ENCODE measurements at places on chromosomes 1 and 21.

DNA sequence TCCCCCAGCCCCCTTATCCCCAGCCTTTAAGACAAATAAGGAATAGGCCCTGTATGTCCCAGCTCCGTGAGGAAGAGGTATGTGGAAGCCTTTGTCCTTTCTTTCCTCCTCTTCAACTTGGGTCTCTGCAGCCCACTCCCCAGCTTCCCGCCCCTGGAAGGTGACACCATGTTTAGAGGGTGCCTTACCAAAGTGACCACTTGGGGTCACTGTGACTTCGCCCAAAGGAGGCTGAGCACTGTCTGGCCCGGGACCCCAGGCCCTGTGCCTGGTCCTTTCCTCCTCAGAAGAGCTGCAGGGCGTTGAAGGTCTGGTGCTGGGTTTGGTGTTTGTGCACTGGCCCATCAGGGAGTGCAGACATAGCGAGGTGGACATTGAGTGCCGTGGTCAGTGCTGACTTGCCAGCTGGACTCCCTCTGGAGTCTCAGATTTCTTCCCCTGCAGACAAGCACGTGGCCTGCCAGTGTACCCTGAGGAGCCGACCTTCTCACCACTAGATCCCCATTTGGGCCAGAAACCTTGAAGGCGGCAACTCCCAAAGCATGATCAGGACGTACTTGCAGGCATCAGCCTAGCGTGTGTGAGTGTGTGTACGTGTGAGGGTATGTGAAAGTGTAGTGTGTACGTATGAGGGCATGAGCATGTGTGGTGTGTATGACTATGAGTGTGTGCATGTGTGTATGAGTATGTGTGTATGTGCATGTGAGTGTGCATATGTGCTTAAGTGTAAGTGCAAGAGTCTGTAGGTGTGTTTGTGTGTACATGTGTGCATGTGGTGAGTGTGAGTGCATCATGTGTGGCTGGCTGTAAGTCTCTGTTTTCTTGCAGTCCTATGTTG is 181.4 kb upstream of the KIAA0040 start:
- H3K27me3 ChIP-seq = peaks cover 10% of the 10 kb centered on the region
- H3K4me3 ChIP-seq = no peak overlapping the region
- no peak for DNase-seq
- no peak overlapping the region for H3K27ac ChIP-seq

DNA sequence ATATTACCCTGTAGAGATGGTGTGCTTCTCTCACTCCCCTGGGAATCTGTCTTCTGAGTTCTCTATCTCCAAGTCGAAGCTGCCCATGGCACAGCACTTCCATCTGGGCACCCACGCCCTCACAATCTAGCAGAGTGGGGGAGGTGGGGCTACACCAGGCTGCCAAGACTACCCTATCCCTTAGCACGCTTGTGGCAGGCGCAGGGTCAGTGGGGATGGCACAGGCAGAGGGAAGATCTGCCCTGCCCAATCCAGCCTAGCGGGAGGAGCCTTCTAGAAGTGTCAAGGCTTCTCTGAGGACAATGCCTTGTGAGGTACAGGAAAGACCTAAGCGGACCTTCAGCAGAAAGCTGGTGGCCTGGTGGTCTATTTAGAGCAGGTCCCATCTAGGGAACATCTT is 49.1 kb downstream of the DMAP1 start:
- H3K36me3 ChIP-seq = peaks cover 2% of the 10 kb centered on the region
- H3K4me3 ChIP-seq = no peak overlapping the region
- no peaks in the 10 kb centered on the region for H3K27me3 ChIP-seq
- H3K27ac ChIP-seq = no peak overlapping the region
- peaks cover 34% of the 10 kb centered on the region for H3K4me1 ChIP-seq

DNA sequence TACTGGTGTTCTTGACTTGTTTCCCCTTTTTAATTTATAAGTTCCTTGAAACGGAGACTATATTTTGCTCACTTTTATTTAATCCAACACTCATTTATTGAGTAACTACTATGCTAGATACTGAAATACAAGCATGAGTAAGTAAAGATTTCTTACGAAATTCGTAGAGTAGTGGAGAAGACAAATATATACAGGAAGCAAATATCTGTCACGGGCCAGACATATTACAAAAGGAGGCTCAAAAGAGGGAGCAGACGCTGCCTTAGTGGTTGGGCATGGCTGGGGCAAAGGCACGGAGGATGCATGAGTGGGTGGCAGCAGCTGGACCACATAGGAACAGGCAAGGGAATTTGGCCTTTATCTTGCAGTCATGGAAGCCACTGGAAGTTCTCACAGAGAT is 6.8 kb downstream of the NCF2 start:
- H3K27ac ChIP-seq = no peak overlapping the region
- peaks cover 4% of the 10 kb centered on the region for H3K36me3 ChIP-seq
- no peak overlapping the region for H3K4me3 ChIP-seq

DNA sequence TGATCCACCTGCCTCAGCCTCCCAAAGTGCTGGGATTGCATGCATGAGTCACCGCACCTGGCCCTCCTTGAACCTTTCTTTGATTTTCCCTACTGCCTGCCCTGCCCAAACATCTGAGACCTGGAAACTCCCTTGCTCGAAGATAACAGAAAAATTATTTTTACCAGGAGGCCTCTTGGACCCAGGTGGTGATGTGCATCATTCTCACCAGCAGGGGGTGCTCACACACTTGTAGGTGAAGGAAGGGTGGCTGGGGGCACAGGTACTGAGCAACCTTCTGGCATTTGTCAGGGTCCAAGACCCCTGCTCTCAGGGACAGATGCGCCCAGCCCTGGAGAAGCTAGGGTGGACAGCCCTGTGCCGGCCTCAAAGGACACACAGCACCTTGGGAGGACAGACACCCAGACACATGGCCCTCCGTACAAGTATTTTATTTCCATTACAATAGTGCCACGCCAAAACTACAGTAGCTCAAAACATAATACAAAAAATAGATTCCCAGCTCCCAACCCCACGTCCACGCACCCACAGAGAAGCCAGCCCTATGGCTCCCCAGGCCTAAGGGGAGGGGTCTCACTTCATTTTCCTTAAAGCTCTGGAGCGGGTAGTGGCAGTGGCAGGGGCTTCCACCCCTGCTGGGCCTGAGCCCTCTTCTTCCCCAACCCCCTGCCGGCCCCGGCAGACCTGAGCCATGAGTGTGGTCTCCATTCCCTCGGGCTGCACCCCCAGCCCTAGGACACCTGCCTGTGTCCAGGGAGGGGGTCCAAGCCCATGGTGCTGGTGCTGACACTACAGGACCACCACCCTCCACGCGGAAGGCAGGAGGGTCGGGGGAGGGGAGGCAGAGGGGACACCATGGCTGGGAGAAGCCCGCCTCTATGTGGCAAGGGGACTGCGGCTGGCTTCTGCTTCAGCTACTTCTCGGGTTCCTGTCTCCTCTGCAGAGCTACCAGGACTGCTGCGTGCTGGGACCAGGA is 40.4 kb upstream of the EIF4G3 start:
- no peak overlapping the region for H3K27ac ChIP-seq
- peak; percentile 51 for DNase-seq
- H3K27me3 ChIP-seq = no peaks in the 10 kb centered on the region
- no peaks in the 10 kb centered on the region for H3K4me1 ChIP-seq
- no peak overlapping the region for H3K4me3 ChIP-seq

DNA sequence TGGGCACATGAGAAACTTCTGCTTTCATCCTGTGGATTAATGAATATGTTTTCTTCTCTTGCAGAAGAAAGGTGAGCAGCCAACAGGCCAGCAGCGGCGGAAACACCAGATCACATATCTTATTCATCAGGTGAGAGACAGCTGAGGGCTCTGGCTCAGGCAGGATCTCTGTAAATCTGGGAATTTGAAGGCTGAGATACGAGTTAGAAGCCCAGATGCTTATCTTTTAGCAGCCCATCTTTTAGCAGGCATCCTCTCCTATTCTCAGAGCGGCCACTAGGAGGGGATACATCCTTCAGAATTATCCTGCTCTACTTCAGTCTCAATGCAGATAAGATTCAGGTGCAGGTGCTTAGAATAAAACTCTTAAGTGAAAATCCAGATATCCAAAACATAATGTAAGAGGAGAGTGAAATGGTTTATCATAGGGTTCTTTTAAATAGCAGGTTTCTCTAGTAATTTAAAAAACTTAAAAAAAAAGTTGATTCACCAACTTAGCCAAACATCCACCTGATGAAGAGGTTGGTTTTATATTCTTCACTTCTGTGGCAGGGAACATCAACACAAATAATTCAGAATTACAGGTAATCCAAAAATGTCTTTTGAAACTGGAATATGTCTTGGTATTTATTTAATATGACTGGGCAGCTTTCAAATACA is 19.3 kb downstream of the SH2D2A start:
- H3K4me1 ChIP-seq = peaks cover 27% of the 10 kb centered on the region
- H3K36me3 ChIP-seq = peaks cover 45% of the 10 kb centered on the region
- H3K27ac ChIP-seq = no peak overlapping the region
- no peak overlapping the region for H3K4me3 ChIP-seq
- H3K27me3 ChIP-seq = no peaks in the 10 kb centered on the region

DNA sequence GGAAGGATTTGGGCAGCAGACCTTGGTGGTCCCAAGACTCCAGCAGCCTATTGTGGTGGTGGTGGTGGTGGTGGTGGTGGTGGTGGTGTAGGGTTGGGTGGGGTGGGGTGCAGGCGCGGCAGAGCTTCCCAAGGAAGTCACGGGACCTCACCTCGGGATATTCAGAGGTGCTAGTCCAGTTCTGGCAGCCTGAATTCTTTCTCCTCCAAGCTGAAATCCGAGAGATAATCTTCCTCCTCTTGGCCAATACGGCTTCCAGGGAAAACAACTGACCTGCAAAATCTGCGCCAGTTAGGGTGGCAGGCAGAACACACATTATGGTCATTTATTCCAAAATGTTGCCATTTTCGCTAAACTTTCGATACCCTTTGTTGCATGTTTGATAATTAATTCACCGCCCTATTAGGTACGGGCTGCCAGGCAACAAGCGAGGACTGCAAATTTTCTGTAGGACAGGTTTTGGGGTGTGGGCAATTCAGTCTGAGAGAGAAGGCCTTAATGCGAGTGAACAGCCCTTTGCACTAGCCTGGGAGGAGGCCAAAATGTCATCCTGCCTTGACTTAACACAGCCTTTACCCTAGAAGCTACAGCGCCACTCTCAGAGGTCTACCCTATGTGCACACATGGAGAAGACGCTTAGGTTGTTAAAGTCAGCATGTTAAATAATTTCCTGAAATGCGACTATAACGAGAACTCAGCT is 33.2 kb upstream of the BSDC1 start:
- no peaks in the 10 kb centered on the region for H3K4me1 ChIP-seq
- no peak overlapping the region for H3K4me3 ChIP-seq
- H3K27ac ChIP-seq = no peak overlapping the region
- H3K36me3 ChIP-seq = no peaks in the 10 kb centered on the region

- no peaks in the 10 kb centered on the region for H3K27me3 ChIP-seq
- H3K36me3 ChIP-seq = peaks cover 59% of the 10 kb centered on the region
- peak; percentile 99 for DNase-seq
- peak within 1 kb of the TSS; percentile 97 for H3K4me3 ChIP-seq
Measured at GRCh38 chr1:154220071-154220969, at the start of gene UBAP2L. Gene UBAP2L (plus strand): TSS chr1:154220955. CDS start chr1:154225124, 4,169 bp downstream.

- no peaks in the 10 kb centered on the region for H3K4me1 ChIP-seq
- peaks cover 22% of the 10 kb centered on the region for H3K27me3 ChIP-seq
- H3K36me3 ChIP-seq = no peaks in the 10 kb centered on the region
- no peak for DNase-seq
- no peak overlapping the region for H3K27ac ChIP-seq
Measured at GRCh38 chr1:201094832-201095231, 17.4 kb downstream of the CACNA1S start.

GRCh38 chr1:11407301-11407994 is 71.5 kb upstream of the DISP3 start:
- H3K27me3 ChIP-seq = peaks cover 6% of the 10 kb centered on the region
- peak; percentile 15 for DNase-seq
- peak overlapping the region; percentile 48 for H3K4me3 ChIP-seq
- peak overlapping the region; percentile 67 for H3K27ac ChIP-seq
- H3K4me1 ChIP-seq = peaks cover 23% of the 10 kb centered on the region

- DNase-seq = no peak
- H3K4me1 ChIP-seq = no peaks in the 10 kb centered on the region
- H3K27ac ChIP-seq = no peak overlapping the region
- H3K4me3 ChIP-seq = no peak overlapping the region
Measured at GRCh38 chr1:56222914-56223540, 356.3 kb downstream of the PLPP3 start.

- DNase-seq = no peak
- no peaks in the 10 kb centered on the region for H3K36me3 ChIP-seq
- no peaks in the 10 kb centered on the region for H3K4me1 ChIP-seq
- no peak overlapping the region for H3K4me3 ChIP-seq
Measured at GRCh38 chr1:103461161-103462105, 64.1 kb upstream of the RNPC3 start.

- H3K27ac ChIP-seq = no peak overlapping the region
- no peaks in the 10 kb centered on the region for H3K27me3 ChIP-seq
- no peaks in the 10 kb centered on the region for H3K36me3 ChIP-seq
Measured at GRCh38 chr1:74834261-74834660, 101.3 kb downstream of the TYW3 start.

DNA sequence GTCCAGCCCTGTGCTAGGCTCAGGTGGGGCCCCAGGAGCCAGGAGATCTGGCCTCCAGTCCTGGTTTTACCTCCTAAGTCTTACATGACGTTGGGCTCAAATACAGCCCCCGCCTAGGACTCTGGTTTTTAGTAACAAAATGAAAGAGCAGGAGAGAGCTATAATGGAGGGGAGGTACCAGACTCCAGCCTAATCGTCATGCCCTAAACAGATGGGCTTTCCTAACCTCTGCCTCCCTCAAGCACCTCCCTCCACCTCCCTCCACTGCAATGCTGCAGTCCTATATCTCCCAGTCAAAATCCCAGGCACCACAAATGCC is 28.6 kb downstream of the TTC39A start:
- H3K27ac ChIP-seq = no peak overlapping the region
- H3K4me3 ChIP-seq = no peak overlapping the region
- H3K27me3 ChIP-seq = no peaks in the 10 kb centered on the region
- no peak for DNase-seq
- H3K4me1 ChIP-seq = peaks cover 5% of the 10 kb centered on the region
- H3K36me3 ChIP-seq = no peaks in the 10 kb centered on the region

GRCh38 chr1:43602990-43603389 is 47.0 kb upstream of the KDM4A start:
- H3K27me3 ChIP-seq = no peaks in the 10 kb centered on the region
- no peak overlapping the region for H3K4me3 ChIP-seq
- DNase-seq = no peak

Measured in activated T-helper 1 cell treated with anti-CD3 and anti-CD28 coated beads, Interleukin-12 subunit alpha, Interleukin-12 subunit beta, Interleukin-2, Interleukin-4 antibody, amounts not matched to agents 30 ng/mL and 10 ng/mL and 1 ng/mL, durations not matched to agents 14 hours and 24 hours and 36 hours (primary cell).